Activated naive CD4-positive, alpha-beta T cell treated with anti-CD3 and anti-CD28 coated beads for 36 hours (primary cell): ENCODE measurements at places on chromosomes 16 and 17.

DNA sequence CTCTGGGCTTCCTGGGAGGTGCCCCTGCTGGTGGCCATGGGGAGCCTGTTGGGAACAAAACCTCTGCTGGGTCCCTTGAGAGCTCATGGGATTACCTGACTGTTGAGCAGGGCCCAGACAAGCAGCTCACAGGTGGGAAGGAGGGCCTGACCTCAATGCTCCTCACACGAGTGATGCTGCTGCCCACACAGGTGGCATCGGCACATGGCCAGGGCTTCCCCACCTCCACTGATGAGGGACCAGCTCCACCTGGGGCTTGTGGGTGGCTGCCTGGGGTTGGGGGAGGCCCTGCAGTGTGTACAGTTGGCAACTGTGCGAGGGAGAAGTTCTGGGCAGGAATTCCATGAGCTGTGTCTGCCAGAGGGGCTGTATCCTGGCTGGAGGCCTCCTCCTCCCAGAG lies 87.8 kb upstream of the NLRP1 start:
- no peak for DNase-seq

DNA sequence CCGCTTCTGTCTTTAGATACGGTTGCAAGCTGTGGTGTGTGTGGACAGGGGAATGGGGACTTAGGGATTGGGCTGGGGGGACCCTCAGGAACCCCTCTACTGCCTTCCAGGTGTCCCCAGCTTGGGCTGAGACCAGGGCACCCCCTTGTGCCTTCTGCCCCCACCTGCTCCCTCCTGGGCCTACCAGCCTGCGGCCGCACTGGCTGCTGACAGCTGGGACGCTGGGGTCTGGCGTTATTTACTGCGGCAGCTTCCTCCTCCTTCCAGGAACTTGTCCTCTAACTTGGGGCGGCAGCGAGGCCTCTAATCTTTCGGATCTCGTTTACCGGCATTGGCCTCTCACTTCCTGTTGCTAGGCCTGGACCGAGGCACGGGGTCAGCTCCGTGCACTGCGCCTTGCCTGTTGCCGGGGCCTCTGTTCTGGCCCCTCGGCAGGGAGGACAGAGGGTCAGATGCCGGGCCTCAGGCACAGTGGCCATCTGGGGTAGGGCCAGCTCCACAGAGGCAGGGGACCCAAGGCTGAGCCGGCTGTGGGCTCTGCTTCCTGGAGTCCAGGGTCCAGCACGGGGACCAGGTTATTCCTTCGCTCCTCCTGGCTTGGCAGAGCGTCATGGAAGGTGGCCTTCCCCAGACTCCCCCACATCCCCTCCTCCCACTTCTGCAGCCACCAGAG lies 31.8 kb downstream of the TMEM235 start:
- DNase-seq: peak; percentile 65

DNA sequence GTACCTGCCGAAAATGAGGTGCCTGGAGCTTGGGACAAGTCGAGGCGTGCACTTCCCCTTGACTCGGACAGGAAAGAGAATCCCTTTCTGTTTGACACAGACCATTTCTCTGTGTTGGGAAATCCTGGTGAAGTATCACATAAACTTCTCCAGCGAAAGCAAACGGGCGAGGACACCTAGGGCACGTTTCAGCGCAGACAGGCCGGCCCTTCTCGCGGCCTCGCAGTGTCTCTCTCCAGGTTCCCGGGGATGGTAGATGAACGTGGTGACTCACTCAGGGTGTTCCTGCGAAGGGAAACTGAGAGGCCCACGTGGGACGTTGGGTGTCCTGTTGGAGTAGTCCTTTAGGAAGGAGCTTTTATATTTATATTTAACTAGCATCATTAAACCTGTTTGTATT lies 36.3 kb upstream of the ZNF750 start:
- no peak for DNase-seq

DNA sequence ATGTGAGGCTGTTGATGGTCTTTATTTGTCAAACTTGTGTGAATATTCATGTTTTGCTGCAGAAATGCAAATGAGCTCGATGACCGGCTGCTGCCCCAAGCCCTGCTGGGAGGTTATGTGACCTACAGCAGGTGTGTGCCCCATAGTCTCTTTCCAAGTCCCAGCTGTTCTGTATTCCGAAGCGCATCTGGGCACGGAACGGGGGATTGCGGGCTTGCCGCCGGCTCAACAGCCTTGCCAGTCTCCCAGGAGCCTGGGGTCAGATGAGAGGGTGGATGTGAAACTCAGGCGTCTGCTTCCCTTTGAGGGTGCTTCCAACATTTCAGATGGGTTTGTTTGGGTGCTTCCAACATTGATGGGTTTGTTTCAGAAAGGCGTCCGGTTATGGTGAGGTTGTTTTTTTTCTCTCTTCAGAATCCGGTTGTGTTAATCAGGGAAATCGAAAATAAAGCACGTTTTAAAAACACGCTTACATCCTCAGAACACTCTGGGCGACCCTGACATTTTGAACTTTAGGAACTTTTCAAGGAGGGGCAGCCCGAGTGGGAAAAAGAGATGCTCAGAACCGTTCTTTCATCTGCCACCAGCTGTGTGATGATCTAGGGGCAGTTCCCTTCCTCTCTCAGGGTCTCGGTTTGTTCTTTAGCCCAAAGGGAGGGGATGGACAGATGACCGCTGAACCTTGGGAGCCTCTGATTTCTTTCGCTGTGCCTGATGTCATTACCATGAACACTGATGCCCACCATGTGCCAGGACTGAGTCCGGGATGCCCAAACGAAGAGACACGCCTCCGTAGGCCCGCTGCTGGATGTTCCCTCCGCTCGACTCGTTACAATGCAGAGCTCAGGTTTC lies 47.8 kb upstream of the AMZ2 start:
- no peak for DNase-seq

- DNase-seq: no peak
Measured at GRCh38 chr17:65172496-65173136, 35.4 kb downstream of the RGS9 start.

- DNase-seq: no peak
Measured at GRCh38 chr16:53771655-53772497, 67.9 kb downstream of the FTO start.
